ENCODE measurements at places on chromosomes 16 and 17. TPM values are rescaled to one million over a fixed set of nuclear protein-coding genes. Genes with fewer than 3 reads are reported as not detected.

SRCIN1 gene
- not detected for total RNA-seq

AGRP gene
- not detected for total RNA-seq

DNA sequence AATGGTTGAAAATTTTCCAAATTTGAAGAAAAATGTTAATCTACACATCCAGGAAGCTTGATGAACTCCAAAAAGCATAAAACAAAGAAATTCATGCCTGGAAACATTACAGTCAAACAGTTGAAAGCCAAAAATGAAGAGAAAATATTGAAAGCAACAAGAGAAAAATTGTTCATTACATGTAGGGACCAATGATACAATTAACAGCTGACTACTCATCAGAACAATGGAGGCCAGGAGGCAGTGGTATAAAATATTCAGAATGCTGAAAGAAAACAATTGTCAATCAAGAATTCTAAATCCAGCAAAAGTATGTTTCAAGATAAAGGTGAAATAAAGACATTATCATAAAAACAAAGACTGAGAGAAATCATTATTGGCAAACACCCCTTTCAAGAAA, 21.6 kb downstream of the RCVRN start:
- DNase-seq, result no peak

RPL13 gene
- total RNA-seq, result 3,164 TPM

NKD1 gene
- 2.4 TPM for total RNA-seq

DNA sequence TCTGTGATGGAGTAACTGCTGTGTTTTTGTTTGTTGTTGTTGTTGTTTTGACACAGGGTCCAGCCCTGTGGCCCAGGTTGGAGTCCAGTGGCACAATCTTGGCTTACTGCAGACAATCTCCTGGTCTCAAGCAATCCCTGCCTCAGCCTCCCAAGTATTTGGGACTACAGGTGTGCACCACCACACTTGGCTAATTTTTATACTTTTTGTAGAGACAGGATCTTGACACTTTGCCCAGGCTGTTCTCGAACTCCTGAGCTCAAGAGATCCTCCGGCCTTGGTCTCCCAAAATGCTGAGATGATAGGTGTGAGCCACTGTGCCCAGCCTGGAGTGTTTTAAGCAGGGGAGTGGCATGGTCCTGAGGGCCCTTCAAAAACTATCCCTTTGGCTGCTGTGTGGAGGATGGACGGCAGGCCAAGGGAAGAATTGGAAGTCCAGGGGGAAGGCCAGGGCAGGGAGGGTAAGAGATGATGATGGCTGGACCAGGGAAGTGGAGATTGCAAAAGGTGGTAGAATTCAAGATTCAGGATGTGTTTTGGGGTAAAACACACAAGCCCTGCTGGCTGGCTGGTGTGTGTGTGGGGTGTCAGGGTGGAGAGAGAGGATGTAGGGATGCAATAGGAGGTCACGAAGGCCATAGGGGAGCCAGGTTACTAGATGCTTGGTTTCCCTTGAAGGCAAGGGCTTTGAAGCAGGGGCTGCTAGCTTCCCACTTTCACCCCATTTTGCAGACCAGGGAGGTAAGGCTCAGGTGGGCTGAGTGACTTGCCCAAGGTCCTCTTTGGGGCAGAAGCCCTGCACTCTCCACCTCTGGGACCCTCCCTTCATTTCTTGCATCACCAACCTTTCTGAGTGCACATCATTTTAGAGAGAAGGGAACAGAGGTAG, 18.8 kb upstream of the PLLP start:
- no peak for DNase-seq

DNA sequence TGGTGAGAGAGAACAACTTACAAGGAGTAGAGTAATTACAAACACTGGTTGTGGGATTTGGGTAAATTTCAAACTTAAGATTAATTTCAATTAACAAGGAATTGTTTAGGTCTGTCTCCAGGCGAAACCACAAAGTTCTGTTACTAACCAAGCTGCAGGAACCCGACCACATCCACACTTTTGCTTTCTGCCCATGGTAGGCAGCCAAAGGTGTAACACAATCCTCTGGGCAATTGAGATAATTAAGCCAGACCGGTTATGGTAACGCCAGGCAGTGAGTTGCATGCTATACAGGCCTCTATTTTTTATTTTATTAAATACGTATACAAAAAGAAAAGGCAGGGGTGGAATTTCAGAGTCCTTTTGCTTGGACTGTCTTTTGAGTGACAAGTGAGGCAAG, 12.0 kb downstream of the KCNJ2 start:
- no peak for DNase-seq

HAS3 gene
- 3.0 TPM for total RNA-seq

- no peak for DNase-seq
These were observed 177.9 kb upstream of the NLRP1 start for GRCh38 chr17:5762191-5762590.

- no peak for DNase-seq
These were observed 113.3 kb downstream of the CCT6B start for GRCh38 chr17:34847938-34848337.

- DNase-seq, result no peak
These were observed 1.2 kb downstream of the OTOP2 start for GRCh38 chr17:74925242-74925641.

KRTAP1-3 gene
- not detected for total RNA-seq

DNA sequence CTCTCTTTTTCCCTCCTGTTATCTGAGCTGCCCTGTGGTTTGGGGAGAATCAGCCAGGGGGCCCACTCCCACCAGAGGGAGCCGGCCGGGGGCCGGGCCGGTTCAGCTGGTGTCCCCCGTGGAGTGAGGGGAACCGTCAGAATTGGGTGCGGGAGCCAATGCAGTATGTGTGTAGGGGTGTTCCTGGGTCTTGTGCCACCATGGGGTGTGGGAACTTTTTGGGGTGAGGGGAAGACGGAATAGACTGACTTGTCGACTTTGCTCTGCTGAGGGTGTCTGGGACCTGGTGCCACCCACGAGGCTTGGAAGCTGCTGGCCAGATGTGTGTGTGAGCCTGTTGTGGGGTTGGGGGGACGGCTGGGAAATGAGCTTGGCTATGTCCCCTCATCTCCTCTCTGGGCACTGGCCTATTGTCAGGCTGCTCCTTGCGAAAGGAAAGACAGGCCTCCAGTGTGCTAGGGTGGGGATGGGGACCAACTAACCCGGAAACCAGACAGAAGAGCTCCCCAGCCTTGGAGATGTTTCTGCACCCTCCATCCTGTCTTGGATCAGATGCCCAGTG, 9.9 kb downstream of the RARA start:
- no peak for DNase-seq

SETD1A gene
- total RNA-seq, result 35.2 TPM

- no peak for DNase-seq
These were observed 21.7 kb downstream of the G6PC1 start for GRCh38 chr17:42922294-42922693.

STRADA gene
- total RNA-seq, result 47.8 TPM

NR1D1 gene
- 29.5 TPM for total RNA-seq

NATD1 gene
- total RNA-seq, result 12.7 TPM

PRSS27 gene
- total RNA-seq, result 0.81 TPM

TMEM186 gene
- total RNA-seq, result 3.6 TPM

RGS11 gene
- total RNA-seq, result not detected

DNA sequence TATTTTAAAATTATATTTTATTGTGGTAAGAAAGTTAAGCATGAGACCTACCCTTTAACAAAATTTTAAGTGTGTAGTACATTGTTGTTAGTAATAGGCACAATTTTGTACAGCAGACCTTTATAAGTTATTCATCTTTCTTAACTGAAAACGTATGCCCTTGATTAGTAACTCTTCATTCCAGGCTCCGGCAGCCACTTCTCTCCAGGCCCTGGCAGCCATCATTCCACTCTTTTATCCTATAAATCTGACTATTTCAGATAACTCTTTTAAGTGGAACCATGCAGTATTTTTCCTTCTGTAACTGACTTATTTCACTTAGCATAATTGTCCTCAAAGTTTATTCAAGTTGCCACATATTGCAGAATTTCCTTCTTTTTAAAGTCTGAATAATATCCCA, 348.2 kb downstream of the CDH11 start:
- no peak for DNase-seq

DNA sequence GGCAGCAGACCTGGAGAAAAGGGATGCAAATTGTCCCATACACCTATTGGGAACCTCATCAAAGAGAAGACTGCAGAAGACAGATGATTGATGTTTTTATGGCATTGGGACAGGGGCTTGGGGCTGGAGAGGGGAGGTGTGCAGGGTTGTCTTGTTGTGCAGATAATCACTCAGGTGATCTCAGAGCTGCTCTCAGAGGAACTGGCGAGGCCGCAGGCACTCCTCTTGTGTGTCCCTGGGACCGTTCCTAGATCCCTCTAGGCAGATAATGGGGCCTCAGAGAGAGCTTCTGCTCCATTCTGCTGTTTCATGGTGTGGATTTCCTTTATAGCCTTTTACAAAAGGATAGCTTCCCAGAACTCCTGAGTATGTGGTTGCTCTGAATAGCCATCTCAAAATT, 1.6 kb downstream of the RNF213 start:
- no peak for DNase-seq

PPY gene
- total RNA-seq, result not detected

Data from CD4-positive, CD25-positive, alpha-beta regulatory T cell (primary cell).